ENCODE measurements at places on chromosomes 7 and 10.
A peak's percentile ranks its signal among the peaks of the same experiment; 100 is the strongest.

GRCh38 chr10:71029411-71029892 lies 141.1 kb upstream of the PCBD1 start:
- peak; percentile 63 for DNase-seq

GRCh38 chr10:129501652-129502436 lies 34.8 kb downstream of the MGMT start:
- no peak for DNase-seq

GRCh38 chr10:130416334-130417150 lies 280.4 kb downstream of the GLRX3 start:
- no peak for DNase-seq

GRCh38 chr10:24449321-24449740 lies 240.4 kb downstream of the KIAA1217 start:
- DNase-seq = no peak

DNA sequence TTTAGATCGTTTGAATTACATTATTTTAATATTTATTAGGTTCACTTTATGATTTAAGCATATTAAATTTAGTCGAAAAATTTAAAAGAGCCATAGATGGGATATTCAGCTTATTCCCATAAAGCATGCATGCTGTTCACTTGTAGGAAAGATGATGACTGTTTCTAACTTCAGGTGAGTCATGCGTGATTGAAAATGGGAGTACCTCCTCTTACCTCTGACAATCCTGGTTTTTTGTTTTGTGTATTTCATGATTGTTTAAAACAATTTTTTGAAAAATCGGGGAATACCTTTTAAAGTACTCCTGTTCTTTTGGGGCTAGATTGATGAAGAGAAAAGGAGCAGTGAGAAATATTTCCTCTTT lies 1.4 kb downstream of the TNKS2 start:
- no peak for DNase-seq
